ENCODE measurements at places on chromosomes 16 and 17. TPM values are rescaled to one million over a fixed set of nuclear protein-coding genes. Genes with fewer than 3 reads are reported as not detected.

Gene FGF11
- 0.97 TPM for polyA plus RNA-seq

DNA sequence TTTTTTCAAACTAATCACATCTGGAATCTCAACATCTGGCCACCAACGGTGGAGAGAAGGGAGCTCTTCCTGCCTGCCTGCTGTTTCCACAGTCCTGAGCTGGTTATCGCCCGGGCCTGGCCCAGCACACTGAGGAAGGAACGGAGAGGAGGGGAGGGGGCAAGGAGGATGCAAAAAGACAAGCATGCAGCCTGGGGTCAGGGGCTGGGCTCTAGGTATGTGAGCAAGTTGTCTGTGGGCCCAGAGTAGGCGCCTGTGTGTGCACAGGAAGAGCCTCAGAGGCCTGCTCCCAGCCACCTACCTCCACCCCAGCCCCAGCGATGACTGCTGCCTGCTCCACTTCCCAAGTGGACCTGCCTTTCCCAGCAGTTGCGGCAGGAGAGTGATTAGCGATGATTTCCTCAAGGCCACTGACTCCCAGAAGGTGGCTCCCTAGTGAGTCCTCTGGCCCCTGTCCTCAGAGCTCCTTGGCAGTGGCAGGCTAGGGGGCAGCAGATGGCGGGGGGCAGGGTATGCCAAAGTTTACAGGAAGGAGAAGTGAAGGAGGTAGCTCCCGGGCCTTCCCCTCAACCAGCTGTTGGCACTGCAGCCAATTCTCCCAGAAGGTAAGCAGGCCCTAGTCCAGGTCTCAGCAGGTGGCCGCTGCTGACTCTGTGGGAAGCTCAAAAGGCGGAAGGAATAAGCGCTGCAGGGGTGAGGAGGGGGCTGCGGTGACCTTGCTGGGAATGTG lies 27.0 kb upstream of the RASD1 start:
- DNase-seq, result no peak

- no peak for DNase-seq
These were observed 268.2 kb downstream of the STX8 start for GRCh38 chr17:9307313-9307998.

GRCh38 chr16:52090080-52090479 lies 456.9 kb downstream of the TOX3 start:
- DNase-seq, result no peak

GRCh38 chr16:79757163-79757562 lies 156.6 kb upstream of the MAF start:
- no peak for DNase-seq

DNA sequence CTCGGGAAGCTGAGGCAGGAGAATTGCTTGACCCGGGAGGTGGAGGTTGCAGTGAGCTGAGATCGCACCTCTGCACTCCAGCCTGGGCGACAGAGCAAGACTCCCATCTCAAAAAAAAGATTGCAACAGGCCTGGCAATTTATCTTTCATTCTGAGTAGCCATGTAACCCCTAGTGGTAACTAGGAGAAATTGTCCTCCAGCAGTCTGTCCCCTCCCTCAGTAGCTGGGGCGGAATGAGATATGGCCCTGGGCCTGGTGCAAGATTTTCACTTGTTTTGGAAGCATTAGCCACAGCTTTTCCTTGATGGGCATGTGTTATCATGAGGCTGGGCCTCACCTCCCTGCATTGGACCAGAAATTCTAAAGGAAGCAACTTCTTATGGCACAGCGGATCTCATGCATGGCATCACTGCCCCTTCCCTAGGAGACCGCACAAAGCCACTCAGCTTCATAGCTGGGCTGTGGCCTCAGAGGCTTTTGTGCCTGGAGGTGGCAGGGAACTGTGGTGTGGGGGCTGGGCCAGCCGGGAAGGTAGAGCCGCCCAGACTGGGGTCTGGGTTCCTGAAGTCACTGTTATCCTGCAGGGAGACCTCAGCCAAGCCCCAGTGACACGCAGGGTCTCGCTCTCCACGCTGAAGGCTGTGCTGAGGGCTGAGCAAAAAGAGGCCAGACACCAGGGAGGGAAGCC lies 13.4 kb downstream of the NATD1 start:
- no peak for DNase-seq

DNA sequence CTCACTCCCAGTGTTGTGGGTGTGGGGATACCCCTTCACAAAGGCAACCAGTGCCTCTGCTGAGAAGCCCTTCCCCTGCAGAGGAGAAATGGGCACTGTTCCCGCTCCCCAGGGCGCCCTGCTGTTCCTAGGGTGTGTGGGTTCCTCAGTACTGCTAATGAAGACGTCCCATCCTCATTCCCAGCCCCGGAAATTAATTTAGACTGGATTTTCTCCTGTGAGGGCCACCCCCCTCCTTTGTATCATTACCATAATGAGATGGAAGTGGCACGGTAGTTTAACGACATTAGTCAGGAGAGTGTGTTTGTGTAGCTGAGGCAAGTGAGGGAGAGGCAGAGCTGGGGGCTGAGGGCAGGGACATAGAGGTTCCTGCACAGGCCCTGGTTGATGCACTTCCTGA lies 53.2 kb downstream of the PIPOX start:
- DNase-seq, result no peak

- DNase-seq, result no peak
These were observed 1060.2 kb upstream of the EEF2KMT start for GRCh38 chr16:6157806-6158205.

Data from muscle of arm (tissue), 14 donors.